SK-N-SH (cell line): ENCODE measurements at places on chromosomes 11 and 22. TPM values are rescaled to one million over a fixed set of nuclear protein-coding genes. Genes with fewer than 3 reads are reported as not detected.

Gene MIOX
- polyA plus RNA-seq = 0.05 and 0.06 TPM in 2 replicates

- H3K4me1 ChIP-seq = no peaks in the 10 kb centered on the region
- no peaks in the 10 kb centered on the region for H3K27me3 ChIP-seq
- no peaks in the 10 kb centered on the region for H3K36me3 ChIP-seq
- no peak for DNase-seq
- H3K27ac ChIP-seq = no peak overlapping the region
Measured at GRCh38 chr11:23865341-23865975, 631.4 kb upstream of the LUZP2 start.

DNA sequence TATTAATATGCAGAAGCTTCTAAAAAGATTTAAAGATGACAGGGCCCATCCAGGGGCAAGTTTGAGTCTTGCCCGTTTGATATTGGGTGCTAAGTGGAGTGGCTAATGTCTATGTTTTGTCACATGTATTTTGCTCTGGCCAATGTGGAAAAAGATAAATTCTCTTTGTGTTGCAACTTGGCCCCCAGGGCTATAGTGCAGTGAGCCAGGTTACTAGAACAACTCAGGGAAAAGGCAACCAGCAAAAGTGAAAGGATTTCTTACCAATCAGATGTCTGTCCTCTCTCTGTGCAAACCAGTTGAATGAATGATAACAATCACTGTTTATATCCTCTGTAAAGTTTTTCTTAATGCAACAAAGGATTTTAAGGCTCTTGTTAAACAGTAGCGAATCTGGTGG is 4.6 kb upstream of the CLNS1A start:
- H3K4me1 ChIP-seq = peaks cover 3% of the 10 kb centered on the region; the same call in 1 of the 2 replicates
- DNase-seq = no peak
- H3K36me3 ChIP-seq = no peaks in the 10 kb centered on the region
- no peak overlapping the region for H3K27ac ChIP-seq
- no peak overlapping the region for H3K4me3 ChIP-seq
- H3K27me3 ChIP-seq = no peaks in the 10 kb centered on the region

Gene ACER3
- 5.4 and 6.3 TPM in 2 replicates for polyA plus RNA-seq

DNA sequence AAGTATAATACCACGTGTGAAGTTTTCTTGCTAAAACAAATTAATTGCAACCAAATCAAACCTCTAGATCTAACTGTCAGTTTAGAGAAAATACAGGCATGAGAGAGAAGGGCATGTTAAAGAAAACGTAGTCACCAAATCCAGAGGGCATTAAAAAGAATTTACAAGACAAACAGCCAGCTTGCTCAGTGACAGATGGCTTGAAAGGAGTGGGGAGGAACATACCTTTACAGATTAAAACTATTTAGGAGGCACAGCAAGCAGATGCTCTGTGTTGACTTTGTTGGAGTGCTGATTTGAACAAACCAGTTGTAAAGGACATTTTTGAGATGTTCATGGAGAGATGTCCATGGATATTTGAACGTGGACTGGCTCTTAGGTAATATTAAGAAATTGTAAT is 96.9 kb downstream of the ATXN10 start:
- H3K27ac ChIP-seq = no peak overlapping the region
- peaks cover 52% of the 10 kb centered on the region for H3K36me3 ChIP-seq
- no peak overlapping the region for H3K4me3 ChIP-seq
- no peak for DNase-seq
- H3K27me3 ChIP-seq = no peaks in the 10 kb centered on the region
- H3K4me1 ChIP-seq = no peaks in the 10 kb centered on the region

Gene DDTL
- polyA plus RNA-seq = 1.6 and 2.0 TPM in 2 replicates

Gene MYEOV
- polyA plus RNA-seq = 3.0 and 3.6 TPM in 2 replicates

DNA sequence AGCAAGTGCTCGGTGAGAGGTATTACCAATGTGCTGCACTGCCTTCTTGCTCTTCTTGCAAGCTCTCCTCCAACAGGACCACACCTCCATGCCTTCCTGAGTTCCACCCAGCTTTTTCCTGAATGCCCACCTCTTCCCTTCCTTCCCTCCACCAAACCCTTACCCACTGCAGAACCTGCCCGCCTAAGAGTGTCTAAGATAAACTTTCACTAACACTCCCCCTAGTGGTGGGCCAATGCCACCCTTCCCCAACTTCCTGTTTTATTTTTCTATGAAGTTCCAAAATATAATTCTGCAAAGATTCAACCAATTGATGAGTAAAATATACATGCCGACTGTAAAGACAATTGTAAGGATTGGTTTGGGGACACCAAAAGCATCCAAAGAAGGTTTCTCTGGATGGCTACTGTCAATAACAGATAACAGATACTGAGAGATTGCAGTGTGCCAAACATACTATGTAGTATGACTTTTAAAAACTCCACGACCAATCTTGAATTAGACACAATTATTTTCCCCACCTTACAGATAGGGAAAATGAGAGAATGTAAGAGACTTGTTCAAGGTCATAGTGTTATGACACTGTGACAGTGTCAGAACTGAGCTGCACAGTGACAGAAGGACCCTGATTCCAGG is 38.6 kb upstream of the BMAL1 start:
- no peak overlapping the region; the same call in 1 of the 2 replicates for H3K4me3 ChIP-seq
- H3K27ac ChIP-seq = no peak overlapping the region
- no peaks in the 10 kb centered on the region for H3K36me3 ChIP-seq
- H3K4me1 ChIP-seq = no peaks in the 10 kb centered on the region
- H3K27me3 ChIP-seq = no peaks in the 10 kb centered on the region

- H3K4me1 ChIP-seq = no peaks in the 10 kb centered on the region
- no peaks in the 10 kb centered on the region for H3K36me3 ChIP-seq
- no peak for DNase-seq
Measured at GRCh38 chr11:85472953-85473352, 154.2 kb downstream of the DLG2 start.

DNA sequence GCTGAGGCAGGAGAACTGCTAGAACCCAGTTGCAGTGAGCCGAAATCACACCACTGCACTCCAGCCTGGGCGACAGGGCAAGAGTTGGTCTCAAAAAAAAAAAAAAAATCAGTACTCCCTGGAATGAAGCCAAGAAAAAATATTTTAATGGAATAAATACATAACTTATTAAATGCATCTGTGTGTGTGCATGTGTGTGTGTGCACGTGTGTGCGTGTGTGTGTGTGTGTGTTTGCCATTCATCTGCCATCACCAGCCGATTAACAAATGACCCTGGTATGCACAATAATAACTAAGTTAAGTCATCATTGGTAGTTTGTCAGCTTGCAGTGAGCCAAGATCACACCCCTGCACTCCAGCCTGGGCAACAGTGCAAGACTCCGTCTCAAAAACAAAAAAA is 35.0 kb upstream of the SCGB1A1 start:
- H3K36me3 ChIP-seq = no peaks in the 10 kb centered on the region
- H3K27me3 ChIP-seq = no peaks in the 10 kb centered on the region; the same call in 1 of the 2 replicates
- no peak overlapping the region for H3K27ac ChIP-seq
- DNase-seq = no peak
- peaks cover 11% of the 10 kb centered on the region for H3K4me1 ChIP-seq
- no peak overlapping the region for H3K4me3 ChIP-seq

Gene TEX54
- not detected in 2 replicates for polyA plus RNA-seq

DNA sequence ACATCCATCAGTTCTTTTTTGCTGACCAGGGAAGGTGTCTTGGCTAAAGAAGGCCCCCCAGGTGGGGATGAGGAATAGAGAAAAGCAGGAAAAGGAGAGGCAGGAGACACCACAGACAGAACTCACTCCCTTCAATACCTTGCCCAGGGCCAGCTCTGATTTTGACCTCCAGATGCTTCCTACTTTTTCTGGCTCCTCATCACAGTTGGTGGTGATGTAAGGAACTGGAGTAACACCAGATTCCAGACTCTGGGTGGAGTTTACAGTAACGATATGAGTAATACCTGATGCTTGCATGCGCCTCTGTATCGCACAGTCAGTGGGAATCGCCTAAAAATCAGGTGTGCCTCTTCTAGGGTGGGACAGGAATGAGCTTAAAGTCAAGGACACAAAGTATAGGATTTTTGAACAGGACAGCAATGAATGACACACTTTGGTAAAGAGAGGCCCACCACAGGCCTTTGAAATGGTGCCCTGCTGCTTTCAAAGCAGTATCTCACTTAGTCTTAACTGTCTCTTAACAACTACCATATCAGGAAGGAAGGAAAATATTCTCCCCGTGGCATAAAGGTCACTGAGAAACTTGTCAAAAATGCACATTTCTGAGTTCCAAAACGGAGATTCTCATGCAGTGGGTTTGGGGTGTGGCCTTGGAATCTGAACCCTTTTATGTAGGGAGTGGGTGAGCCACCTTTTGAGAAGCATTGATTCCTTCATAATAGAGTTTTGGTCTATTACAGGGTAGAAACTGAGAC is 140.8 kb downstream of the SNX19 start:
- H3K36me3 ChIP-seq = no peaks in the 10 kb centered on the region
- H3K27ac ChIP-seq = no peak overlapping the region
- no peak overlapping the region for H3K4me3 ChIP-seq
- peaks cover 19% of the 10 kb centered on the region for H3K4me1 ChIP-seq

Gene CCDC15
- 0.69 and 0.91 TPM in 2 replicates for polyA plus RNA-seq

GRCh38 chr22:48864748-48865147 is 962.9 kb downstream of the BRD1 start:
- DNase-seq = no peak
- no peaks in the 10 kb centered on the region for H3K36me3 ChIP-seq
- H3K4me3 ChIP-seq = no peak overlapping the region
- peaks cover 11% of the 10 kb centered on the region; the same call in 1 of the 2 replicates for H3K4me1 ChIP-seq

- H3K4me1 ChIP-seq = no peaks in the 10 kb centered on the region
- no peak overlapping the region for H3K4me3 ChIP-seq
- H3K27ac ChIP-seq = no peak overlapping the region
- H3K27me3 ChIP-seq = no peaks in the 10 kb centered on the region
- H3K36me3 ChIP-seq = no peaks in the 10 kb centered on the region
- no peak for DNase-seq
Measured at GRCh38 chr11:82003671-82004515, 729.8 kb downstream of the FAM181B start.

- no peak overlapping the region for H3K4me3 ChIP-seq
- H3K4me1 ChIP-seq = no peaks in the 10 kb centered on the region
- no peak overlapping the region for H3K27ac ChIP-seq
- no peaks in the 10 kb centered on the region for H3K36me3 ChIP-seq
Measured at GRCh38 chr11:134385774-134386565, 26.1 kb downstream of the B3GAT1 start.

DNA sequence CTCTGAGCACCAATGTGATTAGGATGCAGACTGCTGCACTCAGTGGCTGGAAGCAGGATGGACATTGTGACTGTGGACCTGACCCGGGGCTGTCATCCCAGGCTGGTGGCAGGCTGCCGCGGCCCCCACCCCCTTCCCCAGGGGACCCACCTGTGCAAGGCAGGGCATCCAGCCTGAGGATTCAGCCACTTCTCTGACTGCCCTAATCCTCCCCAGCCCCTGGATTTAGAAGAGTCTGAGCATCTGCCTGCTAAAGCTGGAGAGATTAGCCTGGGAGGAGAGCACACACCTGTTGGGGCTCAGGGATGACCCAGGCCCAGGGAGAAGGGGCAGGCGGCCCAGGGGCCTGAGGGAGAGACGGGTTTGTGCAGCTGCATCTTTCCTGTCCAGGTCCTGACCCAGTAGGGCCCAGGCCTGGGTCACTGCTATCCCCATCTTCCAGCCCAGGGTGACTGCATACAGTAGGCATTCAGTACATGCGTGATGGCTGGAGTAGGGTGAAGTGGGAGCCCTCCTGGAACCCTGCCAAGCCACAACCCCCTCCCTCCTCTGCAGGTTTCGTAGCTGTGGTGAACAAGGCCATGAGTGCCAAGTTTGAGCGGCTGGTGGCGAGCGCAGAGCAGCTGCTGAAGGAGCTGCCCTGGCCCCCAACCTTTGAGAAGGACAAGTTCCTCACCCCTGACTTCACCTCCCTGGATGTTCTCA is 12.1 kb downstream of the DPP3 start:
- H3K27me3 ChIP-seq = no peaks in the 10 kb centered on the region
- H3K27ac ChIP-seq = no peak overlapping the region
- no peaks in the 10 kb centered on the region for H3K4me1 ChIP-seq
- no peak for DNase-seq

DNA sequence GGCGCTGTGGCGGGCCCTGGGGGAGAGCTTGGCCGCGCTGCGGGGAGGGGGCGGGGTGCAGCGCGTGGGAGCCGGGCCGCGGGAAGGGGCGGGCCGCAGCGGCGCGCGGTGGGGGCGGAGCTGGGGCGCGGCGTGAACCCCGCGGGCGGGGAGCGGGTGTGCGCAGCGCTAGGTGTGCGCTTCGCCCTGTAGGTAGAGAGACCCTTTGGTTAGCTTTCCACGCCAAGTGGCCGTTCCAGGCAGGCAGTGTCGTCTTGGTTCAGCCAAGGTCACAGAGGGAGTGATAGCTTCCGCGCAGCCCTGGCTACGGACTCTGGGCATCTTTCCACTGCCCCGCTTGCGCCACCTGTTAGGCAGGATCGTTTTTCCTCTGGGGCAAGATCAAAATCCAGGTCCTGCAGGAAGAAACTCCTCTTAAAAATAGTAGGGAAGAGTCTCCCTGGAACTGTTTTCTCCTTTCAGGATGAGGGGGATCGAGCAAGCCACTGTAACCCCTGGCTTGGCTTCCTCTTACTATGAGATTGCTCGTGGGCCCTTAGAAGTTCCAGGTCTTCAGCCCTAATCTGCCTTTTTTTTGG is 434 bp downstream of the BANF1 start:
- H3K4me1 ChIP-seq = peaks cover 11% of the 10 kb centered on the region; the same call in 1 of the 2 replicates
- peak overlapping the region; percentile 99 for H3K4me3 ChIP-seq
- peaks cover 42% of the 10 kb centered on the region for H3K36me3 ChIP-seq
- no peaks in the 10 kb centered on the region for H3K27me3 ChIP-seq
- DNase-seq = no peak

DNA sequence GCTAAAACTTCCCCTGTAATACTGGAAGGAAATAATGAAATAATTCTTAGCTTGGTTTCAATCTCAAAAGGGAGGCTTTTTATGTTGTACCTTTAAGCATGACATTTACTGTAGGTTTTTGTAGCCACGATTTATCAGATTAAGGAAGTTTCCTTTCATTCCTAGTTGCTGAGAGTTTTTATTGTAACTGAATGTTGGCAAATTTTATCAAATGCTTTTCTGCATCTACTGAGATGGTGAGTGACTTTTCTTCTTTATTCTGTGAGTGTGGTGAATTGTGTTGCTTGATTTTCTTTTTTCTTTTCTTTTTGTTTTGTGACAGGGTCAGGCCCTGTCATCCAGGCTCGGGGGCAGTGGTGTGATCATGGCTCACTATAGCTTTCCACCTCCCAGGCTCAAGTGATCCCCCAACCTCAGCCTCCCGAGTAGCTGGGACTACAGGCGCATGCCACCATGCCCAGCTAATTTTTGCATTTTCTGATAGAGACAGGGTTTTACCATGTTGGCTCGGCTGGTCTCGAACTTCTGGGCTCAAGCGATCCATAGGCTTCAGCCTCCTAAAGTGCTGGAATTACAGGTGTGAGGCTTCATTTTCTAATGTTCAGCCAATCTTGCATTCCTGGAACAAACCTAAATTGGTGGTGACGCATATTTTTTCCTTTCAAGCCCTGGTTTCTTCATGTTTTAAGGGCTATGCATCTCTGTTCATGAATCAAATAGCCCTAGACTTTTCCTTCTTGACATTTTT is 26.2 kb downstream of the SUSD2 start:
- H3K36me3 ChIP-seq = no peaks in the 10 kb centered on the region
- no peaks in the 10 kb centered on the region for H3K4me1 ChIP-seq
- peak overlapping the region; percentile 53; the same call in 1 of the 2 replicates for H3K27ac ChIP-seq
- no peak for DNase-seq

DNA sequence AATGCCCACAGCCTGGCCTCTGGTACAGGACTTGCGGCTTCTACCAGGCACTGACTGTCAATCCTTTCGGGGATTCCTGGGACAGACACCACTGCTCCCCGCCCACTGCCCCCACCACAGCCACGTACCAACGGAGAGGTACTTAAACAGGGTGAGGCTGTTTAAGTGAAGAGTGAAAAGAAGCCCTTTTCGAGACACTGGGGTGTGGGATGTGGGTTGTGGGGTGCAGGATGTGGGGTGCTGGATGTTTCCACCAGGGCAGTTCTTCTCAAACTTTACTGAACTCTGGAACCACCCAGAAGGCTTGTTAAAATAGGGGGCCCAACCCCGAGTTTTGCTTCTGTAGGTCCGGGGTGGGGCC is 34.2 kb upstream of the PRR5 start:
- no peaks in the 10 kb centered on the region for H3K4me1 ChIP-seq
- H3K4me3 ChIP-seq = peak overlapping the region; percentile 56
- no peak overlapping the region for H3K27ac ChIP-seq
- DNase-seq = no peak
- no peaks in the 10 kb centered on the region; the same call in 1 of the 2 replicates for H3K27me3 ChIP-seq
